ENCODE measurements at places on chromosomes 7 and 10.

GRCh38 chr10:72800000-72800740 is 93.4 kb upstream of the OIT3 start:
- no peak for DNase-seq

DNA sequence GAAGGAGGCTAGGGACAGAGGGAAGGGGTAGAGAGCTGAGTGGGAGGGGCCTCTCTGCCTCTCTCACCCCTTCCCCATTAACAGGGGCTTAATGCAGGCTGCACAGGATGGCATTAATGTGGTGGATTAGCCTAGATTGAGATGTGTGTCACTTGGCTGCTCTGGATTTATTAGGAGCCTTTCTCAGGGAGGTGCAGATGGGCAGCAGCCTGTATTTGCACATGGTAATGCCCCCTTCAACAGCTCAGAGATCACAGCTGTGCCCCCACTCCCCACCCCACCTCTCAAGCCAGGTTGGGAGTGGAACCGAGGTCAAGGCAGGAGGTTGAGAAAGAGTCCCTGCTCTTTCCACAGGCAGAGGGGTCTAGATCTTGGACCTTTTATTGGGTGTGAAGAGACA is 7.3 kb downstream of the PITX3 start:
- no peak for DNase-seq

- DNase-seq = no peak
Observed at GRCh38 chr7:22351878-22352277, 5.1 kb downstream of the RAPGEF5 start.

GRCh38 chr7:95101422-95101821 is 194.0 kb downstream of the PPP1R9A start:
- DNase-seq = no peak

GRCh38 chr10:124066126-124066700 is 27.2 kb downstream of the CHST15 start:
- DNase-seq = no peak

GRCh38 chr10:49335364-49335972 is 36.5 kb downstream of the C10orf71 start:
- no peak for DNase-seq

GRCh38 chr10:101322266-101323108 is 31.5 kb upstream of the BTRC start:
- DNase-seq = no peak

DNA sequence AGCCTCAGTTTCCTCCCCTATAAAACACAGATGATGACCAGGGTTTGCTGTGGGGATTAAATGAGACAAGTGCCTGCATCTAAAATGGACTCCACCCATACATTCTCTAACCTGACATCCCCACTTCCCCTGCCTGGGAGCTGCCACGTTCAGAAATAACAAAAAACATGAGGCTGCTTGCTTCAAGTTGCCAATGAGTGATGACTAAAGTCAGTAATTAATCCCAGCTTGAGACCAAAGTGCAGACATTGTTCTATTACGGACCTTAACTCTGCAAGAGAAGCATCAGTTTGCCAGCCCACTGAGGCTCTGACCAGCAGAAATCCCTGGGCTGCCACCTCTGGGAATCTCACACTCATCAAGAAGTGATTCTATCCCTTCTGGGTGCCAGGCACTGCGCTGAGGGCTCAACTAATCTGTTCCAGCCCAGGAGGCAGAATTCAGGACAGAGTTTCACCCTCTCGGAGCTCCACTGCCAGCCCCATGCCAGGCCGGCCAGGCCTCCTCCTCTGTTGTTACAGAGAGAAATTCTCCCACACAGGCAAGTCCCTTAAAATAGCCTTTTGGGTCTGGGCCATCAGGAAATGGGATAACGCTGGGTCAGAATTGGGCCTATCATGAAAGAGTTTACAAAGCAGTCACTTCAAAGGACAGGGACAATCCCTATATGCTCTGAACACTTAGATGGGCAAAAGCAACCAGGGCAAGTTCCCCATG is 11.4 kb downstream of the SH3PXD2A start:
- DNase-seq = no peak

DNA sequence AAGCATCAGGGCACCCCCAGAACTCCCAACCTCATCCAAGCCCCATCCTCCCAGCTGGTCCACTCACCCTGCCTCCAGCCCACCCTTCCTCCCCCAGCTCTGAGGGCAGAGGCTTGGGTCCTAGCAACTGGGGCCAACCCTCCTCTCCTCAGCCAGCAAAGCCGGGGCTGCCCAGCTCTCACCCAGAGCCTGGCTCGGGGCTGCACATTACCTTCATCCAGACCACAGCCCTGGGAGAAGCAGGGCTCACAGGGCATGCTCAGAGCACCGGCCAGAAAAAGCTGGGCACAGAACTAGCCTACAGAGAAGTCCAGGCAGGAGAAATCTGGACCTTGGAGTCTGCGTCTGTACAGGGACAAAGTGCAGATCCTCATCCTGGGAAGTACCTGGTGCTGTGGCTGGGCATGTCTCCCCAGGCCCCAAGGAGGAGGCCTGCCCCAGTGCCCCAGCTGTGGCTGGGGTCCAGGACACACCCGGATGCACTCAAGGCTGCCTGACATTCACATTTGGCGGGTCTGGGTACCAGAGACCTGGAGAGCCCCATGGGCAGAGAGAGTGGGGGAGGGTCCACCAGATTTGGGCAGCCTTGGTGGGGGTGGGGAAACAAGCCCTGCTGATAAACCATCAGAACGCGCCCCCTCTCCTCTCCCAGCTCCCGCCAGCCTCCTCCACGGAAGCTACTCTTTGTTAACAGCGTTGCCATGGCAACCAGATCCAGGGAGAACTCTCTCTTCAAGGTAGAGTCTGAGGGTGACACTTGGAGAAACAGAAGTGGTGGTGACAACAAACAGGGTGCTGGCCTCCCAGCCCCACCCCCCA is 5.1 kb downstream of the RASGEF1A start:
- DNase-seq = no peak

DNA sequence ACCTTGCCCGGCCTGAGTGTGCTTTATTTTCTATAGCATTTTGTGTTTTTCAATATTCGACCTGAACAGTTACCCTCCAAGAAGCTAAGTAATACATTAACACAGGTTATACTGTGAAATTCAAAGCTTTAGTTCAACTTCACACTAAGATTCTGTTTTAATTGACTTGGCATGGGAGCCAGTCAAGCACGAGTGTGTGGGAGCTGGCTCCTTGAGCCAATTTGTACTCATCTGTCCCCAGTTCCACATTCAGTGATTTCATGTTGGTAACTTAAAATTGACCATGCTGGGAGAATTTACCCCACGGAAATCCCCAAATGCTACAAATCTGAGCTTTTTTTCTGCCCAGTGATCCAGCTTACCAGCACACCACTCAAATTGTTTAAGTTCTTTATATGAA is 20.3 kb downstream of the TSPAN12 start:
- DNase-seq = no peak

DNA sequence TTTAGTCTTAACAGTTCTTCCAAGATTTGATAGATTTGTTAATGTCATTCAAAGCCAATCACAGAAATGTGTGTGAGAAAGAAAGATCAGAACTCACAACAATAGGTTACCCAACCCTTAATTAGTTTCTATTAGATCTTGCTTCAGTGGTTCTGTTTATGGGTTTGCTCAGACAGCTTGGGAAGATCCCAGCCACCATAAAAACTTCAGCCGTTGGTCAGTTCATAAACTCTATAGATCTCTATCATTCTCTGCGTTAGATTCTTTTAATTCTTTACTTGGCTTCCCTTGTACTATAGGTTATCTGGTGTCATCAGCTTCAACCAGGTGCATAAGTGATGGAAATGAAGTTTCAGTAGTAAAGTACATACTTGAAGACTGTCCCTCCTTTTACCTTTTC is 54.4 kb downstream of the ZNF277 start:
- DNase-seq = no peak

GRCh38 chr10:123665491-123666286 is 466 bp upstream of the GPR26 start:
- no peak for DNase-seq

- no peak for DNase-seq
Observed at GRCh38 chr10:132392811-132393694, 3.9 kb upstream of the PWWP2B start.

DNA sequence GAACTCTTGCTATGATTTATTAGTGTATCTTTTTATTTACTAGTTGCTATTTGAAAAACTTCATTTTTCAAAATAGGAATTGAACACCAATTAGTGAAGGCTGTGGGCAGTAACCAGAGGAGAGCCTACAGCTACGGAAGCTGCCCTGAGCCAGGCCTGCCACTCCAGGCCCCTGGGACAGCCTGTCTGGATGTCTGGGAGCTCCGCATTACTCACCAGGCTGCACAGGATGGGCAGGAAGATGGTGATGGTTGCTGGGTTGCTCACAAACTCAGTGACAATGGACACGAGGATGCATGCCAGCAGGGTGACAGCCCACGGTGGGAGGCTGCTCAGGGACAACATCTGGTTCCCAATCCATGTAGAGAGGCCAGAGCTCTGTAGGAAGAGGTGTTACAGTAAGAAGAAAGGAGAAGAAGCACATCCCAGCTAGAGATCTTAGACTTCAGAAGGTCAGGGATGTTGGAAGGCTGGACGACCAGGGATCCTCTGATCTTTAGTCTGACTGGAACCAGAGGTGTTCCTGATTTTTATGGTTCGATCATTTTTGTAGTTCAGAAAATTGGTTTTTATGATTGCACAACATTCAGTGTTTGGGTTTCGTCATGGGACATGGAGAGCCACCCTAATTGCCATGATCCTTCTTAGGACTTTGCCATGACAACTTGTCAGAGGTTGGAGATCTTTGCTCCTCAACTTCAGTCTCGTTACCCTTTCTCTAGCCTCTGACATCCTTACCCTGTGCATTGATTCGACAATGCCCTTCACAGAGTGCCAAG is 23.2 kb downstream of the STMP1 start:
- DNase-seq = no peak

DNA sequence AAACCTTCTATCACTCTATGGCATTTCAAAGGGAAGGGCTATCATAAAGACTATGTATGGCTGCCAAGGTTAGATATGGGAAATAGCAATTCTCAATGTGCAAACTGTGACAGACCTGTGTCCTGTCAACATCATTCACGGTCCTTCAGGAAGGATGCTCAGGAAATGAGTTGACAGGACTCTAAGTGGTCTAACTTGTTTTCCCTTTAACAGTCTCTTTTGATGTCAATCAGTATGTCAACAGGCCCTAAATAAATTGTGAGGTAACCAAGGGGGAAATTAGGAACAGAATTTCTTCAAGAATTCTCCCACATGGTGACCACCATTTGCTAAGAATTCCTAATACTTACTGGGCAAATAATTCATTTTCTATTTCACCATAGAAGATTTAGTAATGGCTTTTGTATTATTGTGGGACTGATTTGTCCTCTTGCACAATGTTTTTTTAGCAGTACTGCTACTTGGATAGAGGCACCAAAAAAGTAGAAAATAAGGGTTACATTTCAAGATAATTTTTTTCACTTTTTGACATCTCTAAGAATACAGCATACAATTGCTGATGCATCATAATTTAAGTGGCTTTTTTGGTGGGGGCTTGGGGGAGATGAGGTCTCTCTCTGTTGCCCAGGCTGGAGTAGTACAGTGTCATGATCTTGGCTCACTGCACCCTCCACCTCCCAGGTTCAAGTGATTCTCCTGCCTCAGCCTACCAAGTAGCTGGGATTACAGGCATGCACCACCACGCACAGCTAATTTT is 275.8 kb downstream of the CACNA2D1 start:
- DNase-seq = no peak

DNA sequence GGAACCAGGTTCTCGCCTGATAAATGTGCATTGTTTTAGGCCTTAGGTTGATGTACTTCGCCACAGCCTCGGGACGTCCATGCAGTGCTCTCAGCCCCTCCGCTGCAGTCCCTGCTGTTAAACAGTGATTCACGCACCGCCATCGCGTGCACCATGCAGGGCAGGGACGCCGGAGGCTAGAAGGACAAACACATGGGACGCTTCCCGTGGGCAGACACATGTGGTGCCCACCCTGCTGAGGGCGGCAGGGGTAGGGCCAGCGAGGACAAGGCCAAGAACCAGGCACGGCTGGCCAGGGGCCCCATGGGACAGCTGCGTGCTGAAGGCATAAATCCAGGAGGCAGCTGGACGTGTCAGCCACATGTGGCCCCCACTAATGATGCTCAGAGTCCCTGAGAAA is 394.7 kb downstream of the PTPRN2 start:
- no peak for DNase-seq

DNA sequence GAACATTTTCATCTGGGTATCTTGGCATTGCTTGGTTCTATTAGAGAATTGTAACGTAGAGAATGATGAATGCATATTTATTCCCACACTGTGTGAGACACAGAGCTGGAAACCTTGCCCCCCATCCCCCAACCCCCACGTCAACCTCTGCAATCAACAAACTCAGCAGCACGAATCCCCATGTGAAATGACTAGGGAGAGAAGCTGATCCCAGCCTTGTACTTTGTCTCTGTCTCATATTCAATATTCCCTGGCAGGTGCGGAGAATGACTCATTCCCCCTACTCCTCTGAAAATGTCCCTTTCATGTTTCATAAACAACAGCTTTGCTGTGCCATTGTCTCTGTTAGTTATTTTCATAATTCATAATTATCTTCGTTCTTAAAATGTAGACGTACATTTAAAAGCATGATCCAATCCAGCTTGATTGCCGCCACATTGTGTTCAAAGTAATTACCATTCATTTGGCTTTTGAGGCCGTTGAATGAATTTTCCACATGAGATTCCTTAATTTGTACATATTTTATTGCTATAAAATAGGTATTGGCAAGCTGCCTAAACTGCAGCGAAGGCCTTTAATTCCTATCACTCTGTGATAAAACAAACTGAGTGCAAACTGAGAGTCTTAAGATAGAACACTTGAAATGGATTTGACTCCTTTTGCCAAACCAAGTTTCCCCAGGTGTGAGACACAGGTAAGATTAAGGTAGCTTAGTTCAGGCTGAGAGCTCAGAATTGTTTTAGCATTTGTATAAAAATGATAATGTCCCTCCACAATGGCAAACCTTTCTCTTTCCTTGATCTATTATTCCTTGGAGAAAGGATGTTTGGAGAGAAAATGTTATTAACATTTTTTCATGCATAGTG is 920.2 kb downstream of the TYW1 start:
- no peak for DNase-seq

- no peak for DNase-seq
Observed at GRCh38 chr10:119777686-119778085, 51.8 kb downstream of the INPP5F start.

DNA sequence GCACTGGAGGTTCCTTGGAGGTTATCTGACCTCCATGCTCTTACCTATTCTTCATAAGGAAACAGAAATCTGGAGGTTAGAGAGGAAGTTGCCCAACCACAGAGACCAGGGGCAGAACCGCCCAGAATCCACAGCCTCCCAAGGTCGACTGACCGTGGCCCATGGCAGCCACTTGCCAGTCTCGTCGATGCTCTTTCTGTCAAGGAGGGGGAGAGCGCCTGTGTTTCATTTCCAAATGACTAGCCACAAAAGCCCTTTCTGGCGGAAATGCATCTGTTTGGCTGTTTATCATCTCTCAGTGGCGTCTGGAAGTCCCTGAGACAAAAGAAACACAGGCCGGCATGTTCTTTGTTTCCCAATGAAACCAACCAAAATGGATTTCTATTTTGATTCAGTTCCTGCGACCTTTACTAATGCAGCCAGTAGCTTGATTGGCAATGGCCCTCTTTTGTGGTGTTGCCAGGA is 2.9 kb downstream of the RAMP3 start:
- no peak for DNase-seq

- DNase-seq = no peak
Observed at GRCh38 chr7:18345641-18346234, 149.8 kb upstream of the HDAC9 start.
